ENCODE measurements at places on chromosomes 1 and 21.
A peak's percentile ranks its signal among the peaks of the same experiment; 100 is the strongest.

- DNase-seq: peak; percentile 32
Measured at GRCh38 chr21:41043014-41043413, 124.9 kb upstream of the BACE2 start.

DNA sequence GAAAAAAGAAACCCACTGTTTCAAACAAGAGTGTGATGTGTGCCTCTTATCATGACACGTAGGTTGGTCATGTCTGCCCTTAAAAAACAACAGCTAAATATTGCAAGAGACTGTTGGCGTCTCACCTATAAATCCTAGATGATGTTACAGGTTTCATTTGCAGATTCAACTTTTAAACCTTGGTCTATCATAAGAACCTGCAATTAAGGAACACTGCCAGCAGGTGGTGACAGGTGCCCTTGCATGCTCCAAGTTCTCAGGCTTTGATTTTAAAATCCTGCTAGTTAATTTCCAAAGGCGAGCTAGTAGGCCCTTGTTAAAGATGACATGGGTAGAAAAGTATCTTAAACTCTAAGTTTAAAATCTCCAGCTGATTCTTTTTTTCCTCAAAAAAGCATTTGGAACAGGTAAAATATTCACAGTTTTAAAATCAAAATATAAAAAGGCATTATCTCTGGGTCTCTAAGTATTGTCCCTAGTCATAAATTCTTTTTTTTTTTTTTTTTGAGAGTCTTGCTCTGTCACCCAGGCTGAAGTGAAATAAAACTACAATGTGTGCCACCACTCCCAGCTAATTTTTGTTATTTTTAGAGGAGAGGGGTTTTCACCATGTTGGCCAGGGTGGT is 39.1 kb downstream of the CLSTN1 start:
- peak; percentile 92 for DNase-seq

DNA sequence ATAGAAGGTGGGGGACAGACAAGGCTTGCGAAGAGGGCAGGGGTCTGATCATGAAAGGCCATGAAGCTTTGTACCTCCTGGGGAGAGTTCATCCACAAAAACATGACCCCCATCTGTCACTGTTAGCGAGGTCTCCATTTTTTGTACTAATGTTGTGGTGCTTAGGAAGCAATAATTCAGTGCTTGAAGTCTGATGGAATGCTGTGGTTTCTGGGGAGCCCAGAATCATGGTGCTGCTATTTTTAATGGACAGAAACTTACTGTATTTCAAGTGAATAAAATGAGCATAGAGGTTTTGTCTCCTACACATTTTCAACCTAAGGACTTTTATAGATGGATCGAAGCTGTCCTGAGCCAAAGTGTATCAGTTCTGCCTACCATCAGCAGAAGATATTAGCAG is 28.2 kb upstream of the RGL1 start:
- no peak for DNase-seq

DNA sequence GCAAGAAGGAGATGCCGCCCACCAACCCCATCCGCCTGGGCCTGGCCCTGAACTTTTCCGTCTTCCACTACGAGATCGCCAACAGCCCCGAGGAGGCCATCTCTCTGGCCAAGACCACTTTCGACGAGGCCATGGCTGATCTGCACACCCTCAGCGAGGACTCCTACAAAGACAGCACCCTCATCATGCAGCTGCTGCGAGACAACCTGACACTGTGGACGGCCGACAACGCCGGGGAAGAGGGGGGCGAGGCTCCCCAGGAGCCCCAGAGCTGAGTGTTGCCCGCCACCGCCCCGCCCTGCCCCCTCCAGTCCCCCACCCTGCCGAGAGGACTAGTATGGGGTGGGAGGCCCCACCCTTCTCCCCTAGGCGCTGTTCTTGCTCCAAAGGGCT is 732 bp downstream of the SFN start:
- DNase-seq: no peak

DNA sequence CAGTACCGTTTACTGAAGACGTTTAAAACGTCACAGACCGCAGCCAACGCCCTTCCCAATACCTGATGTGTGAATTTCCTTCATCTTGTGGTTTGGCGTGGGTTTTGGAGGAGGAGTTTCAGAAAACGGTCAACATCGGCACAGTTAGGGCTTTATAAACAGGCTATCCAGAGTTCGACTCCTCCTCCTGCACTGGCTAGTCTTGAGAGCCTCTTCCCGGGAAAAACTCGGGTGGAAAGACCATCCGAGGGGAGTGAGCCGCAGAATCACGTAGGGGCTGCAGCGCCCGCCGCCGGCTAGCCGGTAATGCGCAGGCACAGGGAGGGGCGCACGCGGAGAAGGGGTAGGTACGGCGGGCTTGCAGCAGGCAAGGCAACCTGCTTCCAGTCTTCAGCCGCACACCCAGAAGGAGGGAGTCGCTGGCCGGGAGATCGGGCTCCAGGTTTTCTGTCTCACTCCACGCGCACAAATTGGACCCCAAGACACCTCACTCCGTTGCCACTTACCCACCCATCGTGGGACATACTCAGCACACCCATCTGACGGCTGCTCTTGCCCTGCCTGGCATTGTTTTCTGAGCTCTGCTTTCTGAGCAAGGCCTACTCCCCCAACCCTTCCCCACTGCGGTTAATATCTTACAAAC is 25.4 kb downstream of the SLC19A2 start:
- no peak for DNase-seq
